ENCODE measurements at places on chromosomes 5 and 9. TPM values are rescaled to one million over a fixed set of nuclear protein-coding genes. Genes with fewer than 3 reads are reported as not detected.

The ARID3C gene
- polyA plus RNA-seq: not detected

The LHX6 gene
- not detected for polyA plus RNA-seq

The AQP7 gene
- 11.6 TPM for polyA plus RNA-seq

The STARD4 gene
- 39.9 TPM for polyA plus RNA-seq

The KIF24 gene
- 0.71 TPM for polyA plus RNA-seq

The ANKRD34B gene
- not detected for polyA plus RNA-seq

Measured in hepatocyte (in vitro differentiated cells).